Natural killer cell treated with Interleukin-12 subunit alpha and Interleukin-12 subunit beta and Interleukin-15 and Interleukin-18, amount 100 ng/mL, for 72 hours (primary cell): ENCODE measurements at places on chromosomes 4 and X. TPM values are rescaled to one million over a fixed set of nuclear protein-coding genes. Genes with fewer than 3 reads are reported as not detected.

- H3K27me3 ChIP-seq = no peaks in the 10 kb centered on the region
- peaks cover 57% of the 10 kb centered on the region for H3K4me1 ChIP-seq
- peak; percentile 86 for DNase-seq
- peak within 1 kb of the TSS; percentile 98 for H3K27ac ChIP-seq
- H3K36me3 ChIP-seq = peaks cover 23% of the 10 kb centered on the region
- H3K4me3 ChIP-seq = peak within 1 kb of the TSS; percentile 99
Measured at GRCh38 chr4:40196724-40197281, at the start of gene RHOH. TSS of gene RHOH (plus strand) at chr4:40197031. CDS start at chr4:40243387, 46,356 bp downstream.

- DNase-seq = no peak
- no peak overlapping the region for H3K27ac ChIP-seq
- H3K4me3 ChIP-seq = no peak overlapping the region
- H3K36me3 ChIP-seq = peaks cover 4% of the 10 kb centered on the region
Measured at GRCh38 chr4:58048491-58048890, 938.3 kb upstream of the IGFBP7 start.

GRCh38 chr4:4203688-4204400, 22.9 kb downstream of the OTOP1 start:
- no peaks in the 10 kb centered on the region for H3K4me1 ChIP-seq
- H3K27ac ChIP-seq = no peak overlapping the region

DNA sequence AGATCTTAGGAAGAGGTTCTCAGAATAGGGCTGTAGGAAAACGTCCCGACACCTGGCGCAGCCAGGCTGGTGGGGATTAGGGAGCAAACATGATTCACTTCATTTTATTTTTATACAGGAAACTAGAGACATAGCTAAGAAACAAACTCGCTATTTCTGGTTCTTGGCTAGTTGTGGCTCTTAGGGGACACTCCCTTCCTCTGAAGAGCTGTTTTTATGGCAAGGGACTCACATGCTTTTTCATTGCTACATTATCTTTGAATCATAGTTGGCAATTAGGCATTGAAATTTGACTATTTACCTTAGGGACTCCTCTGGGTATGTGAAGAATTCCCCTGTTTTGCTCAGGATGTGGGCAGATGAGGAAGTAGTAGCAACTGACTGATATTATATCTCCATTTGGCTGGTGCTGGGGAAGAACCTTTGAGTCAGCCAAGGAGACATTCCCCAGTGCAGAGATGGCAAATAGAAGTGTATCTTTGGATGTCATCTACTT, 174.5 kb downstream of the SMIM20 start:
- peak; percentile 82 for DNase-seq
- peak overlapping the region; percentile 88 for H3K27ac ChIP-seq
- peaks cover 64% of the 10 kb centered on the region for H3K4me1 ChIP-seq
- peak overlapping the region; percentile 78 for H3K4me3 ChIP-seq

DNA sequence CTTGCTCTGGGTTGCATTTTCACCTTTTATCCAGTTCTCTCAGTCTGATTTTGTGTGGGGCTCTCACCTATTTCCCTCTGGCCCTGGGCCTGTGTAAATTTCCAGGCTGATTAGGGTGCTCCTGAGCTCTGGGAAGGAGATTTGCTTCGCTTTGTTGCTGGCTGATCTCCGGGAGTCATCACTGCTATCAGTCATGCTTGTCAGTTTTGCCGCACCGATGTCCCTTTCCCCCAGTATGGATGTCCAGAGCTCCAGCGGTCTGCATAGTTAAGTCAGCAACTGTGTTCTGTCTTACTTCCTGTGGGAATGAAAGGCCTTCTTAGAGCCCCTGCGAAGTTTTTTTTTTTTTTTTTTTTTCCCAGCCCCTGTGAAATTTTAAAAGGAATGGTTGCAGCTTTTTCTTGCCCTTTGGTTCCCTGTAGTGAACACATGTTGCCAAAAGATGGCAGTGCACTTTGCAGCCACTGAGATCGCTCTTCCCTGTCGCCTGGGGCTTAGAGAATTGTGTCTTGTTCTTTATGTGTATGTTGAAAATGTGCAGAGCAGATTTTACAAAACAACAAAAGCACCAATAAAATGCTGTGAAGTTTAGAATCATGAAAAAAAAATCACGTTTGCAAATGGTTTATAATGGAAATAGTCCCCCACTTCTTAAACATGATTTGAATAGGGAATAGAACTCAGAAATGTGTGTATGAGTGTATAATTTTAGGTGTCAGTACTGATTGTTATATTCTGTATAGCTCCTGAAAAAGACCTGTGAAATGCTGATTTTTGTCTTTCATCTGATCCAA, 109.1 kb upstream of the SLC4A4 start:
- DNase-seq = no peak
- H3K27ac ChIP-seq = no peak overlapping the region
- no peaks in the 10 kb centered on the region for H3K27me3 ChIP-seq
- no peaks in the 10 kb centered on the region for H3K4me1 ChIP-seq
- no peak overlapping the region for H3K4me3 ChIP-seq

- H3K27ac ChIP-seq = no peak overlapping the region
- DNase-seq = no peak
- H3K27me3 ChIP-seq = peaks cover 19% of the 10 kb centered on the region
- H3K36me3 ChIP-seq = no peaks in the 10 kb centered on the region
- H3K4me3 ChIP-seq = no peak overlapping the region
Measured at GRCh38 chr4:76540486-76540885, 105.5 kb downstream of the SHROOM3 start.

The SLITRK2 gene
- total RNA-seq = not detected

GRCh38 chr4:76526585-76526990, 91.6 kb downstream of the SHROOM3 start:
- H3K4me1 ChIP-seq = no peaks in the 10 kb centered on the region
- no peaks in the 10 kb centered on the region for H3K36me3 ChIP-seq
- H3K4me3 ChIP-seq = no peak overlapping the region
- H3K27ac ChIP-seq = no peak overlapping the region

DNA sequence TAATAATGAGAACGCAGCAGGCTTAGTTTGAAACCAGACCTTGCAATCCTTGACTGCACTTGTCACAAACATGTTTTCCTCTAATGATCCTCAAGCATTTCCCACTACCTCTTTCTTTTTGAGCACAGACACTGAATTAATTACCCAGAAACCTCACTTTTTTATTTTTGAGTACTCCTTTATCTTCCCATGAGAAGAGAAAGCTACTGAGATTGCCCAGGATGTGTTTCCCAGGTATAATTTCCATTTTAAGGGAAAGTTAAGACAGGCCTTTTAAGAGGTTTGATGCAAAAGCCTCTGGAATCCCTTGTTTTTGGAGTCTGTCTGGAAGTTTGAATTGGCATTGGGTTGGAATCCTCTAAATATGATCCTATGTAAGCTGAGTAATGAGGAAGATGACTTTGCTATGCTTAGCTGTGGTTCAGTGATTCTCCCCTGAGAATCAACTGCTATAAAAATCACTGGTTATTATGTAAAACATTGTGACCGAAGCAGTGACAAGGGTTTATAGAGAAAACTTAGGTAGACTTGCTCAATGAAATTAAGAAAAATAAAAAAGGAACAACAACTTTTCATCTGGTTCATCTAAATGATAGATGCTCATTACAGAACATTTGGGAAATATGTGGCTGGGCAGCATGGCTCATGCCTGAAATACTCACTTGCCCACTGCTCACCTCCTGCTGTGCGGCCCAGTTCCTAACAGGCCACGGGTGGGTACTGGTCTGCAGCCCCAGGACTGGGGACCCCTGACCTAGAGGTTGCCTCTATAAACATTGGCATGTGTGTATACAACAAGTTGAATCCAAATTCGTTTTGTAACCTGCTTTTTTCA, 10.8 kb upstream of the RHOH start:
- no peak overlapping the region for H3K4me3 ChIP-seq
- DNase-seq = no peak
- H3K4me1 ChIP-seq = peaks cover 12% of the 10 kb centered on the region
- peak overlapping the region; percentile 34 for H3K27ac ChIP-seq

GRCh38 chr4:1907848-1908525, 36.8 kb downstream of the NSD2 start:
- H3K27ac ChIP-seq = peak overlapping the region; percentile 71
- no peak for DNase-seq
- H3K4me1 ChIP-seq = peaks cover 31% of the 10 kb centered on the region
- H3K27me3 ChIP-seq = no peaks in the 10 kb centered on the region
- peaks cover 20% of the 10 kb centered on the region for H3K36me3 ChIP-seq

DNA sequence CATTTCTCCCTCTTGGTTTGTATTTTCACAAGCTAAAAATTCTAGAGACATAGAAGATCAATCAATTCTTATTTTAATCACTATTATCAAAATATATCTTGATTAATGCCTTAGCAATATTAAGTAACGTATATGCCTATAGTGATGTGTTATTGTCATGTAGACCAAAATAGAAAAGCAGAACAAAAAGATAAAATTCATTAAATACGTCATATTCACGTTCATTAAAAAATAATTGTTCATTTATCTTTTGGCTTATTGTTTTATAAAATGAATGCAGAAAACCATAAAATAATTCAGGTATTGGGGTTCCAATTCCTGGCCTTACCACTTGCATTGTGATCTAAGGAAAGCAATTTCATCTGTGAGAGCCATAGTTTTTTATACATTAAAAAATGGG, 72.2 kb downstream of the AMELX start:
- DNase-seq = no peak
- H3K27me3 ChIP-seq = no peaks in the 10 kb centered on the region
- no peaks in the 10 kb centered on the region for H3K4me1 ChIP-seq
- no peaks in the 10 kb centered on the region for H3K36me3 ChIP-seq
- no peak overlapping the region for H3K4me3 ChIP-seq

DNA sequence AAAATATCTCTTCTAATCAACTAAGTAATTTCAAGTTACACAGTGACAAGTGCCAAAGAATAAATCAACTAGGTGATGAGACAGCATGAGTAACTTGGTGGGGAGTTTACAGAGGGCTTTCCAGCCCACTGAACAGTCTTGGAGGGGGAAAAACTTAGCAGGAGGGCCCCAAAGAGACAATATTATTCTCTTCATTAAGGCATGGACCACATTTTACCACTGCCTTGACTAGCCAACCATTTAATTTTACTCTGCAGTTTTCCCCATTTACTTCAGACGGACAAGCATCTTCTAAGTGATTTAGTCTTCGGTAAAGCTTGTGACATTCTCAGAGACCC, 25.3 kb upstream of the GATB start:
- no peak overlapping the region for H3K27ac ChIP-seq
- H3K4me1 ChIP-seq = no peaks in the 10 kb centered on the region
- H3K4me3 ChIP-seq = no peak overlapping the region
- no peaks in the 10 kb centered on the region for H3K36me3 ChIP-seq

- H3K4me3 ChIP-seq = no peak overlapping the region
- H3K36me3 ChIP-seq = no peaks in the 10 kb centered on the region
- no peaks in the 10 kb centered on the region for H3K4me1 ChIP-seq
- H3K27ac ChIP-seq = no peak overlapping the region
- no peak for DNase-seq
Measured at GRCh38 chr4:48022192-48022799, 5.7 kb downstream of the NIPAL1 start.

DNA sequence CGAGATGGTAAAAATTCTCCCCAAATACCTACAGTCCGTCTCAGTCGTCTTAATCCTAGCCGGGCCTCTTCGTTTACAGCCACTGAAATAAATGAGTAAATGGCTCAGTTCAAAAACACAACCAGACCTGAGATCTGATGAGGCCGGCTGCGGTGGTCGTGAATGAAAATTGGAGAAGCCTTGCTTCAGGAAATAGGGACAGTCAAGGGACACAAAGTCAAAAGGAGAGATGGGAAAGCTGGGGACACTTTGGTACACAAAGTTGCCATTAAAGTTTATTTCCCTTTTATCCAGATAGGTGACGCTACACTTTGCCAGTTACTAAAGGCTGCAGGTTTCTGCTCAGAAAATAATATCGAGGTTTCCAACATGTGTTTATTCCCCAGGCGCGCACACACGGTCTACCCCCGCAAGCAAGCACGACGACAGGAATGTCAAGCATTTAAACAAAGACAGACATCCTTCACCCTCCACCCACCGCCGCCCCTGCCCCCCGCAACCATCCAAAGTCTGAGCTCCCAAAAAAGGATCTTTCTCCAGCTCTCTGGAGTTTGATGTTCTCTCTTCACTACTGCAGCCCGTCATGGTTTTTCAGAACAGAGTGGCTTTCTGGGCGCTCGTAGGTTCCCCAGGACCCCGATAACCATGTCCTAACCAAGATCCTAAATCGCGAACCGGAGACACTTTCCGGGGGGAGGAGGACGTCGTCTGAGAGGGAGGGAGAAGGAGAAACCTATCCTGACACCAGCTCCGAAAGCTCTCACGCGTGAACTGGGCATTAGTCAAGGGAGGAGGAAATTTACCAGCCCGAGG, 1.3 kb upstream of the PCDH7 start:
- H3K27me3 ChIP-seq = peaks cover 17% of the 10 kb centered on the region
- no peak overlapping the region for H3K4me3 ChIP-seq
- H3K27ac ChIP-seq = no peak overlapping the region
- no peak for DNase-seq
- H3K36me3 ChIP-seq = peaks cover 15% of the 10 kb centered on the region

DNA sequence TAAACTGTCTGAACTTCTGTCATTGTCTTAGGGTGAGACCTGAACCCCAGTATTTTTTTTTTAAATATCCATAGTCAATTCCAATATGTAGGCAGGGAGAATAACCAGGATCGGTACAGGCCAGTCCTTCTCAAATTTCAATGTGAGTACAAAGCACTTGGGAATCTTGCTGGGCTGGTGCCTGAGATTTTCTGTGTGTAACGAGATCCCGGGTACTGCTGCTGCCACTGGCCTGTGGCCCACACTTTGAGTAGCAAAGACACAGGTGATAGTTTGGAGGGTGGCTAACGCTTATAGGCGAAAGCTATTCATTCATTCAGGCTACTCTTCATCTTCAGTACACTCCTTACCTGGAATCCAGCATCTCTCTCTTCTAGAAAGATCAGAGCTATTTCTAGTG, 923.6 kb upstream of the TENM3 start:
- no peaks in the 10 kb centered on the region for H3K36me3 ChIP-seq
- no peaks in the 10 kb centered on the region for H3K4me1 ChIP-seq
- no peak overlapping the region for H3K27ac ChIP-seq

DNA sequence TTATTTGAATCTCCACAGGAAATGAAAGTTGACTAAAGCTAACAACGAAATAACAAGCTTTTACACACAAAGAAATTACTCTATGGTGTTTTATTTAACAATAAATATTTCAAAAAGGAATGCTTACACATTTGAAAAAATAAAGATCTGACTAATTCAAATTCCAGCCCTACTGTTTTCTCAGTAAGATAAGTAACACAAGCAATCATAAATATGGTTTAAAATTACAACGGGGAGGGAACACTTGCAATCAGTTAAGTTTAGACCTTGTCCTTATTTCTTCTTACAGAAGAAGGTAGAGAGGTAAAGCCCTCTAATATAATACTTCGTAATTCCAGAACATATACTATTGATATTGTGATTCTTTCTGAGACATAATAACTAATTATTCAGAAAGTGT, 158.5 kb downstream of the DHX15 start:
- H3K27ac ChIP-seq = no peak overlapping the region
- H3K4me1 ChIP-seq = no peaks in the 10 kb centered on the region
- DNase-seq = no peak
- no peak overlapping the region for H3K4me3 ChIP-seq
- no peaks in the 10 kb centered on the region for H3K36me3 ChIP-seq
